ENCODE measurements at places on chromosomes 12 and 14.
A peak's percentile ranks its signal among the peaks of the same experiment; 100 is the strongest.

GRCh38 chr12:119694111-119694510, 26.2 kb downstream of the PRKAB1 start:
- no peak for DNase-seq

DNA sequence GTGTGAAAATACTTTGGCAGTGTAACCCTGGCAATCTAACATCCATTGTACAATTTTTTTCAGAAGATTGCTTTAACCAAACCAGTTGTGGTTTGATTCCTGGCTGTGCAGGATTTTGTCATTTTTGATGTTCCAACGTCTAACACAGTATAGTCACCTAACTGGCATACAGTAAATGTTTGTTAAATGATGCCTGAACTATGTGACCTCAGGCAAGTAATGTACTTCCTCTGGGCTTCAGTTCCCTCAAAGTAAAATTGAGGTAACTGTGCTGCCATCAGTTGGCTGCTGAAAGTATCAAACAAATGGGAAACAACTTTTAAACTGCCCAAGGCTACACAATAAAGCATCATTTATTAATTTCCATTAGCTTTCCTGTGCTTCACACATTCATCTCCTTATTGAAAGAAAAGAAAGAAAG, 4.3 kb downstream of the TM7SF3 start:
- DNase-seq: no peak

GRCh38 chr14:35551081-35551480, 17.1 kb downstream of the INSM2 start:
- no peak for DNase-seq

DNA sequence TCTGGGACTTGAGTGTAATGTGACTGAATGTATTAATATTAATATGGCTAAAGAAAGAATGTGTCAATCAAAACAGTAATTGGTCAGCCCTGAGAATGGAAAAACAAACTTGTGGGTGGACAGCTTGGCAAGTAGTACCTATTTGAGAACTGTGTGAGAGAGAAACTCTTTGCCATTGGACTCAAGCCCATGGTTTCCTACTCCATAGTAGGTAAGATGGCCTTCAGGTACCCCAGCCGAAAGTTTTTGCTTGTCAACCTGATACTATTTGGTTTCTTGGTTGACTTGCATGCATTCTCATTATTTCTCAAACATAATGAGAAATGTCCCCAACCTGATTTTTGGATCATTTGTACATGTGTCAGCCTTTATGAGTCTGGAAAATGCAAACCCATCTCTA, 391.1 kb downstream of the MDGA2 start:
- DNase-seq: no peak

GRCh38 chr12:105167346-105167745, 59.8 kb downstream of the WASHC4 start:
- DNase-seq: no peak

GRCh38 chr12:4271717-4272423, 1.7 kb upstream of the CCND2 start:
- DNase-seq: peak; percentile 24

GRCh38 chr14:79137045-79137430, 966.9 kb downstream of the NRXN3 start:
- no peak for DNase-seq

DNA sequence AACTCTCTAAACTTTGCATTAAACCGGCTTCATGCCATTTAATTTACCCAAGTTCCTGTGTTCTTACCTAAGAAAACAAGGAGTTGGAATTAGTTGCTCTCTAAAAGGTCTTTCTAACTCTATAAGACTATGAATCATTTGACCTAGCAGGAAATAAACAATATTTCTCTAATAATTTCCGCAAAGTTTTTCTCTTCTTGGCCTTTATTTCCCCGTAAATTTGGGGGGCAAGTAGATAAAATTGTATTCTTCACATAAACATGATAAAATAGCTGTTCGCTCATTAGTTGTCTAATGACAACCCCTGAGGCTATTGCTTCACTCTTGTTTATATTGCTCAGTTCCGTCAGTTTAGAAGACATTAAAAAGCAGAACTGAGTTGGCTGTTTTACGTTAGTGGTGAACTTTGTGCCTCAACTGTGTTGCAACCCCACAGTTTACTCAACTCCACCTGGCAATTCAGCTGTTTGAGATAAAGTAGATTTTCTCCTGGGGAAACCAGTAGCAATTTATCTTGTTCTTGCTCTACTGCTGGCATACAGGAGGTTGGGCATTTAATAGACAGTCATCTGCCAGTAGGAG, 74.7 kb downstream of the BTG1 start:
- no peak for DNase-seq

DNA sequence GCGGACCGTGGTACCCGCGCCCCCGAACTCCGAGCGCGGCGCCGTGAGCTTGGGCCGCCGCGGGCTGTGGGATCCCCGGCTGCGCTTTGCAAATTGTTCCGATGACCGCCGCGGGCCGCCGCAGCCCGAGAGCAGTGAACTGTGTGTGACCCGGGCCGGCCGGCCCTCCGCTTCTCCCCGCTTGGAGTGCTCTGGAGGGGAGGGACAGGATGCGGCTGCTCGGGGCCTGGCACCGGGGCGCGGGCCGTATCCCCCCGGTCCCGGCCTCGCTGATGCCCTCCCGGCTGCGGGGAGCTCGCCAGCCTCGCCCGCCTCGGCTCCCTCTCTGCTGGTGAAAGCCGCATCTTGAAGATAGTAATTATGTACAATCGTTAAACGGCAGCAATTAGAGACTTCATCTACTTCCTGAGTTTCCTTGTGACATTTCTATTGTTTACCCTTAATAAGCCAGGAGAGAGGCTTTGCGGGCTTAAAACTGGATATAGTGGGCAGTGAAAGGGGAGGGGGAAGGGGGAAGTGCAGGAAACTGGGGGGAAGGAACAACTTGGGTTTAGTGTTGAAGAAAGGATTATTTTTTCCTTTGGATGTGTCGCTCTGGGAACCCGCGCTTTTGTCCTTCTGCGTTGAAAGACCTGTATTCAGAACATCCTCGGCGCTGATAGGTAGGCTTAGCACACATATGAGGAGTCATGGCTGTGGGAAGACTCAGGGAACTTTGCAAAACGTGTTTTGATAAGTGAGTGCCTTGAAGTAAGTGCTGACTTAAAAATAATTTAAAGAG, 1.2 kb downstream of the PELI2 start:
- DNase-seq: peak; percentile 34

DNA sequence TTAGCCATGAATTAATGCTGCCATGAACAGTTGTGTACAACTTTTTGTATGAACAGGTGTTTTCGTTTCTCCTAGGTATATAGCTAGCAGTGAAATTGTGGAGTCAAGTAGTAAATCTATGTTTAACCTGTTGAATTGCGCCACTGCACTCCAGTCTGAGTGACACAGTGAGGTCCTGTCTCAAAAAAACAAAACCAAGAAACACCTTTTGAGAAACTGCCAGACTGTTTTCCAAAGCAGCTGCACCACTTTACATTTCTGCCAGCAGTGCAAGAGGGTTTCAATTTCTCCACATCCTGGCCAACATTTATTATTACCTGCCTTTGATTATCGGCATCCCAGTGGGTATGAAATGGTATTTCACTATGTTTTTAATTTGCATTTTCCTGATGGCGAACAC, 3.3 kb upstream of the PLEKHG3 start:
- DNase-seq: no peak

- DNase-seq: no peak
These were observed 18.0 kb upstream of the CMKLR1 start for GRCh38 chr12:108356835-108357806.

DNA sequence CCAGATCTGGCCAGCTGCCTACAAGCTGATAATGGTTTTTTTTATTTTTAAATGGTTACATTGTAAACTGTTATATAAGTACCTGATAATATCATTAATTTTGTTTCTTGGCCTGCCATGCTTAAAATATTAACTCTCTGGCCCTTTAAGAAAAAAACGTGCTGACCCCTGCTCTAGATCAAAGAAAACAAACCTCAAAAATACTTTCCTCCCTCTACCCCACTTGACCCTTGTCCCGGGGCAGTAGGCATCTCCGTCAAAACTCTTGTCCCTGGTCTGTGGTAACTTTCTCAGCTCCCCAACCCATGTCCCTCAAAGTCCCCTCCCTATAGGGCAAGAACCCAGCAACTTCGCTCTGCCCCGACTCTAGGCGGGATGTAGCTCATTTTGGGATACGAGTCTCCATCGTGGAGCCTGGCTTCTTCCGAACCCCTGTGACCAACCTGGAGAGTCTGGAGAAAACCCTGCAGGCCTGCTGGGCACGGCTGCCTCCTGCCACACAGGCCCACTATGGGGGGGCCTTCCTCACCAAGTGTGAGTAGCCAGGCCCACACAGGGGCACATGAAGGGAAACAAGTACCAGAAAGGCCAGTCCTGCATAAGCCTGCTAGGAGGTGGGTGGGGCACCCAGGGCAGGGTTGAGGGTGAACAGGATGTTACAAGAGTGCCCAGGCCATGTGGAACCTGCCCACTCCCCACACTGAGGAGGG, 3.5 kb downstream of the RDH5 start:
- DNase-seq: no peak

- DNase-seq: peak; percentile 95
These were observed 175.8 kb downstream of the TTC8 start for GRCh38 chr14:89000007-89000942.

DNA sequence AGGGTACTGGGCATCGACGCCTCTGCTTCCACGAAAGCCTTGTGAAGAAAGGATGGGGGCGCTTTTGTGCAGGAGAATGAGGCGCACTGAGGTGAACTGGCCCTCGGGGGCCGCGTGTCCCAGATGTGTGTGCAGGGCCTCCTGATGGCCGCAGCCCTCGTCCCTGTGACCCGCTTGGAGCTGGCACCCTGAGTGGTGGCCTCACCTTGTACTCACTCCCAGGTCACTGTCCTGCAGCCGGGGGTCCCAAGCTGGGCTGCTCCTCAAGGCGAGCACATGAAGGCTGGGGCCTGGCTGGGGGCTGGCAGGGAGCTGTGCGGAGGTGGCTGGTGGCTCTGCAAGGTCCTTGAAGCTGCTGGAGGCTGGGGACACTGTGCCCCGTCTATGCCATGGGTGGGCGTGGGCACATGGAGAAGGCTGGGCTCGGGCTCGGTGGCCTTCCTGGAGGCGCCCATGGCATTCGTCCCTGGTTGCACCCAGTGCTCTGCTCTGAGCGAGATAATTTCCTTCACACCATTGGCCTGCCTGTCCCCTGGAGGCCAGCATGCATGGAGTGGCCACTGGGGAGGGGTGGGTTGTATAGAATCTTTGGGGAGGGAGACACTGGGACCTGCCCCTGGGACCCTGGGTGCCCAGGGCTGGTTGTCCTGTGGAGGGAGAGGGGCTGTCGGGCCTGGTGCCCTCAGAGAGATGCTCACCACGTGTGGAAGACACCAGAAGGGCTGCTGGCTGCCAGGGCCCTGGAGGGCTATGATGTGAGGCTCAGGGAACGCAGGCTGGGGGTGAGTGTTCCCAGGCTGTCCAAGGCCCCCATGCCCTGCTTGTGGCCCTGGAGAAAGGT, 79.3 kb downstream of the TMEM121 start:
- DNase-seq: no peak

DNA sequence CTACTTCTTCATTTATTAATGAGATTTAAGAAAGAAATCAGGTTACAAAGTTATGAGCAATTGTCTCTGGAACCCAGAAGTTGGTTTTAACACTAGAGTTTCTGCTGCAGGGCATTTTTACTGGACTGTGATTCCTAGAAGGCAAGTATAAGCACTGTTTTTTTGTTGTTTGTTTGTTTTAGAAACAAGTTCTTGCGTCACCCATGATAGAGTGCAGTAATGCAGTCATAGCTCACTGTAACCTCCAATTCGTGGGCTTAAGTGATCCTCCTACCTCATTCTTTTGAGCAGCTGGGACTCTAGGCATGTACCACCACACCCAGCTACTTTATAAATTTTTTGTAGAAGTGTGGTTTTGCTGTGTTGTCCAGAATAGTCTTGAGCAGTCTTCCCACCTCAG, 25.6 kb downstream of the RAP1B start:
- DNase-seq: peak; percentile 7

DNA sequence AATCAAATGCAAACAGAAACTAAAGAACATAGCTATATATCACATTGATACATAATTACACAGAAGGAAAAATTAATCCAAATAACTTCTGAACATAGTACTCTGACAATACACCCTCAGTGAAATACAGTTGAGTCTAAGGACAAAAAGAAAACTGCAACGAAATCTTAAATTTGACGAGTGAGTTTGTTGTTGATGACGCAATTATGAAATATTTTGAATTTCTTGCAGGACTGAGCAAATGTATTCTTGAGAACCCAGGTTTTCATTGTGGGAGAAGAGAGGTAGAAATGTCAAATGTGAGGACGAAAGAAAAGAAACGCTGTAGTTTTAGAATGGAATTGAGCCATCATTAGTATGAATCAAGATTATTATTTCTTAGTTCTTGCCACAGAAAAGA, 46.3 kb downstream of the EGLN3 start:
- DNase-seq: no peak

GRCh38 chr14:91582761-91583160, 72.7 kb upstream of the PPP4R3A start:
- DNase-seq: no peak

DNA sequence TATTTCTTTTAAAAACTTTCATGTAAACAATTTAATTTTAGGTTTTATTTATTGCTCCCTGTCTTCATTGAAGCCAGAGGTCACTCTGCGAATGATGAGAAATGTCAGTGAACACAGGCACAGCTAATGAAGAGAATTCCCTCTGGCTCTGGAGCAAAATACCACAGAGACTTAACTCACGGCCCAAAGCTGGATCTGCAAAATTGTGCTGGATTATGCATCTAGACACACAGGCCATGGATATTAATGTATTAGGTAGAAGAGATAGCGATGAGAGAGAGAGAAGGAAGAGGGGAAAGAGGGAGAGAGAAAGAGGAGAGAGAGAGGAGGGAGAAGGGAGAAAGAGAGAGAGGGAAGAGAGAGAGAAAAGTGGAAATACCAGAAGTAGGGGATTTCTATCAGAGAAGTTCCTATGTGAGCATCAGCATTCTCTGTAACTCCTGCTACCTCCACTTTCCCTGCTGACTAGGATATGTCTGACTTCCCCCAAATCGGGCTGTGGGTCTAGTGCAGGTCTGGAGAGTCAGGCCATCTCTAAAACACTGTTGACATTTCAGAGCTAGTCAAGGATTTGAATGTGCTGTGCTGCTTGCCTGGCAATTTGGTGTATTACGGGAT, 3.7 kb downstream of the ARHGDIB start:
- no peak for DNase-seq

DNA sequence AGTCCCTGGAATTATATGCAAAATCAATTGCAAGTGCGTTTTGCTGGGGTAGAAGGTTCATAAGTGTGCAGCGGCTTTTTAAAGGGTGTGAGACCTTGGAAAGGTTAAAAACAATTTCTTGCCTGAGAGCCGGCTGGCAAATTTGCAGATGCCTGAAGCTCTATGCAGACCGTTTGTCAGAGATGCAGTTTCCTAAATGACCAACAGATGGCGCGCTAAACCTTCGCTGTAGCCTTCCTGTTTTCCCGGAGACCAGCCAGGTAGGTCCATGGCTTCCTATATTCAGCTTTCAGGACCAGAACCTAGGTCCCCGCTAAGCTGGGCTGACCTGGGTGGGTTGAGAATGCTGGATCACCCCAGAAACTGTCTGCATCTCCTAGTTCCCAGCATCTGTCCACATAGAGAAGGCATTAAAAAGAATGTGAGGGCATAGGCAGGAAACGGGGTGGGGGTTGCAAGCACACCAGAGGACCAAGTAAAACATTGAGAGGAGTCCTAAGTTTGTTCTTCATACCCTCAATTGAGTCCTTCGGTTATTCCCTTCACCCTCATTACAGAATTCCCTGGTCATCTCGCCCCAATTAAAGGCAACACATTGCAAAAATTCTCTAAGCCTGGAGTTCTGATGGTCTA, 5.7 kb upstream of the NOS1 start:
- peak; percentile 84 for DNase-seq
